Mesothelial cell of epicardium (in vitro differentiated cells): ENCODE measurements at places on chromosomes 5 and 9.

GRCh38 chr9:133587466-133587865 is 21.7 kb downstream of the FAM163B start:
- H3K27ac ChIP-seq: no peak overlapping the region
- H3K36me3 ChIP-seq: no peaks in the 10 kb centered on the region
- H3K27me3 ChIP-seq: peaks cover 3% of the 10 kb centered on the region
- no peak overlapping the region for H3K4me3 ChIP-seq
- DNase-seq: no peak
- H3K4me1 ChIP-seq: peaks cover 21% of the 10 kb centered on the region

DNA sequence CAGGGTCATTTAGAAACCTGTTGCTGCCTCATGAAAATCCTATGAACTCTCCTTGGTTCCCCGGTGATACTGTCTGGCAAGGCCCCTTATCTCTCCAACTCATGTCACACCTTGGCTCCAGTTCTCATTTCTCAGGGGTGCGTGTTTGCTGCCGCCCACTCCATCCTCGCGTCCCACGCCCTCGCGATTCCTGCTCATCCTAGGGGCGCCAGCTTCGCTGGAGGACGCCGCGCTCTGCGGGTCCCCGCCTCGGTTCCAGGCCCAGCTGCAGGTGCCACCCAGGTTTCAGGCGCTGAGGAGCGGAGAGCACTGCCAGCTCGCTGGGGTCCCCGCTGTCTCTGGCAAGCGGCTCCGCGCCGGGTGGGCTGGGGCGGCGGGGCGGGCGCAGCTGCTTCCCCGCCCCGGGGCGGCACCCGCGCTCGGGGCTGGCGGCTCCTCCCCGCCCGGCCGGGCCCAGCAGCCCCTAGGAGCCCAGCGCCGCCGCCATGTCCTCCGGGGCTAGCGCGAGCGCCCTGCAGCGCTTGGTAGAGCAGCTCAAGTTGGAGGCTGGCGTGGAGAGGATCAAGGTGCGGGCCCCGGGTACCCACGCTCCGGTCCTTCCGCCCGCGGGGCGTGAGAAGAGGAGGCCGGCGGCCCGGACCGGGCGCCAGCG is at the start of gene GNG10:
GNG10 (plus strand) TSS at position 456 of the 652 bp plus-strand sequence; CDS start at position 486, 30 bp downstream.
- H3K27me3 ChIP-seq: no peaks in the 10 kb centered on the region
- H3K4me1 ChIP-seq: peaks cover 21% of the 10 kb centered on the region
- peak within 1 kb of the TSS; percentile 85 for H3K27ac ChIP-seq
- H3K4me3 ChIP-seq: peak within 1 kb of the TSS; percentile 93
- no peaks in the 10 kb centered on the region for H3K36me3 ChIP-seq

- no peaks in the 10 kb centered on the region for H3K27me3 ChIP-seq
- DNase-seq: no peak
- no peak overlapping the region for H3K4me3 ChIP-seq
- H3K27ac ChIP-seq: peak overlapping the region; percentile 43
- peaks cover 30% of the 10 kb centered on the region for H3K4me1 ChIP-seq
- no peaks in the 10 kb centered on the region for H3K36me3 ChIP-seq
These were observed 69.3 kb downstream of the MAT2B start for GRCh38 chr5:163574472-163575440.

GRCh38 chr5:135013947-135014570 is 20.0 kb downstream of the PITX1 start:
- no peaks in the 10 kb centered on the region for H3K36me3 ChIP-seq
- no peak for DNase-seq
- H3K4me1 ChIP-seq: no peaks in the 10 kb centered on the region
- H3K27ac ChIP-seq: no peak overlapping the region
- H3K4me3 ChIP-seq: no peak overlapping the region
- peaks cover 6% of the 10 kb centered on the region for H3K27me3 ChIP-seq

GRCh38 chr5:62149879-62150278 is 156.1 kb upstream of the KIF2A start:
- no peaks in the 10 kb centered on the region for H3K36me3 ChIP-seq
- no peak overlapping the region for H3K27ac ChIP-seq
- H3K4me1 ChIP-seq: peaks cover 6% of the 10 kb centered on the region
- H3K4me3 ChIP-seq: no peak overlapping the region
- no peak for DNase-seq

GRCh38 chr5:24642022-24642421 is 2.8 kb downstream of the CDH10 start:
- H3K27ac ChIP-seq: peak overlapping the region; percentile 14
- peak overlapping the region; percentile 92 for H3K4me3 ChIP-seq
- H3K27me3 ChIP-seq: no peaks in the 10 kb centered on the region
- H3K4me1 ChIP-seq: peaks cover 57% of the 10 kb centered on the region

DNA sequence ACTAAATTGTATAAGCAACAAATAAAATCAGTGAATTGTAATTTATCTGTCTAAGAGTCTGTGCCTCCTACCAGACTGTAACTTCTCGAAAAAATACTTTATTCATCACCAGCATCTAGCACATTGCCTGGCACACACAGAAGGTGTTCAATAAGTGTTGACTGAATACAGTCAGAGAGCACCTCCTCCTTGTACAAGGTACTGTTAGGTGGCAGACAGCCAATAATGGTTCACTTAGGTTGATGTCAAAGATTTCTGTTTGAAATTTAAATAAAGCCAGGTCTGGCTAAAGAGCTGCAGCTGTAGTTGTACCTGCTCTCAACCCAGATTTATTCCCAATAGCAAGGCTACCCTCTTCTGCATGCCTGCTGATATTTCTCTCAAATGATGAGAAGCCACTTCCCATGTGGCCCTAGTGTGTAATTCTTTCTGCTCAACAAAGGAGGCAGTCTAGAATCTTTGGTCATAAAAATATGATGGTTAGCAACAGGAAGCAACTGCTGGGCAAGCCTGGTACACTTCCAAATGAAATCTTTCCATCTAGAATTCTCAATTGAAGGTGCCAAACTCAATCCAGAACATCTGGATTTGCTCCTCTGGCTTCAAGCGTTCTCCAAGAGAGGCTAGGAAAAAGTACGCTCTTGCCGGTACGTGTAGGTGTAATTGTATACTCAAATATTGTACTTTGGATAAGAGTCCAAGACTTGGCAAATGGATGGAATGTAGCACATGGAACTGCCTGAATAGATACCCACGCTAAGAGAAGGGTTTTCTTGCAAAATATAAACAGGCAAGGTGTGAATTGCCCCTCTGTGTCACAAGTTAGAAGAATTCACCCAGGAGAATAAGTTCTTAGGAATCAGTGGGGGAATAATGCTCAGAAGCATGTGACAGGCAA is 95.6 kb downstream of the NR6A1 start:
- H3K4me1 ChIP-seq: peaks cover 17% of the 10 kb centered on the region
- peak overlapping the region; percentile 19 for H3K27ac ChIP-seq
- peaks cover 7% of the 10 kb centered on the region for H3K36me3 ChIP-seq

- DNase-seq: no peak
- H3K36me3 ChIP-seq: no peaks in the 10 kb centered on the region
- H3K4me1 ChIP-seq: peaks cover 13% of the 10 kb centered on the region
These were observed 321.1 kb downstream of the ARRDC3 start for GRCh38 chr5:91061946-91062562.

- no peaks in the 10 kb centered on the region for H3K36me3 ChIP-seq
- no peak for DNase-seq
These were observed 44.7 kb upstream of the NDFIP1 start for GRCh38 chr5:142063878-142064331.

DNA sequence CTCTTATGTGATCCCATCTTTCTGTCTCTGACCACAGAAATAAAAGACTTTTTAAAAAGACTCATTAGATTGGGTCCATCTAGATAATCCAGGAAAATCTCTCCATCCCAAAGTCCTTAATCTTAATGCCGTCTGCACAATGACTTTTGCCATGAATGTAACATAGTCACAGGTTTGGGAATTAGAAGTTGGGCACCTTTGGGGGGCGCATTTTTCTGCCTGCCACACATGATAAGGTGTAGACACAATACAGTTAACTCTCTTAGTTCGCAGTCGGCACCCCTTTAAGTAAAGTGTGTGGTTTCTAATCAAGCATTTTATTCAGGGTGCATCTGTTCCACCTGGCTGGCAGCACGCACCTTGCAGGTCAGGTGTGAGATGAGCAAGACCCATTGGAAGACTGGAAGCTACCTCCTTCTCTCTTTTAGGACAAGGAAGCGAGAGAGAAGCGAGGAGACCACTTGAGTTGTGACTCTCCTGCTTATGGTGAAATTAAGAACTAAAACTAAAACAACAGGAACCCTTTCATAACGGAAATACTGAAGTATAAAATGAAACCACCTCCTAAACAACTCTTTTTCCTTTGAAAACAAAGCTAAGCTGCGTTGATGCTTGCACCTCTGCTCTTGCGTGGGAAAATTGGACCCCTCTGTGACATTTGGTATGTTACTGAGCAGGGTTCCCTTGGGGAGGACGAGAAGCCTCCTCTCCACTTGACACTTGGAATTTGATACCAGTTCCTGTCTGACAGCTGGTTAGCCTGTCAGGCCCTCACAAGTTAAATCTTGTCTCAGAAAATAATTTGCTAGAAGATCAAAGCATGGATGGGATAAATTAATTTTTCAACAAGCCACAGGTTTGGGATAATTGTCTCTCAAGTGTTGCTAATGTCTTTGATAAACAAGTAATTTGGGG is 304.6 kb upstream of the DMRT1 start:
- peak overlapping the region; percentile 78 for H3K27ac ChIP-seq
- peaks cover 57% of the 10 kb centered on the region for H3K4me1 ChIP-seq
- DNase-seq: no peak
- H3K36me3 ChIP-seq: peaks cover 22% of the 10 kb centered on the region
- H3K4me3 ChIP-seq: no peak overlapping the region
- no peaks in the 10 kb centered on the region for H3K27me3 ChIP-seq

- H3K36me3 ChIP-seq: peaks cover 8% of the 10 kb centered on the region
- no peaks in the 10 kb centered on the region for H3K4me1 ChIP-seq
- no peak overlapping the region for H3K4me3 ChIP-seq
- DNase-seq: no peak
- no peak overlapping the region for H3K27ac ChIP-seq
These were observed 494.4 kb upstream of the PTPRD start for GRCh38 chr9:11107196-11107595.

DNA sequence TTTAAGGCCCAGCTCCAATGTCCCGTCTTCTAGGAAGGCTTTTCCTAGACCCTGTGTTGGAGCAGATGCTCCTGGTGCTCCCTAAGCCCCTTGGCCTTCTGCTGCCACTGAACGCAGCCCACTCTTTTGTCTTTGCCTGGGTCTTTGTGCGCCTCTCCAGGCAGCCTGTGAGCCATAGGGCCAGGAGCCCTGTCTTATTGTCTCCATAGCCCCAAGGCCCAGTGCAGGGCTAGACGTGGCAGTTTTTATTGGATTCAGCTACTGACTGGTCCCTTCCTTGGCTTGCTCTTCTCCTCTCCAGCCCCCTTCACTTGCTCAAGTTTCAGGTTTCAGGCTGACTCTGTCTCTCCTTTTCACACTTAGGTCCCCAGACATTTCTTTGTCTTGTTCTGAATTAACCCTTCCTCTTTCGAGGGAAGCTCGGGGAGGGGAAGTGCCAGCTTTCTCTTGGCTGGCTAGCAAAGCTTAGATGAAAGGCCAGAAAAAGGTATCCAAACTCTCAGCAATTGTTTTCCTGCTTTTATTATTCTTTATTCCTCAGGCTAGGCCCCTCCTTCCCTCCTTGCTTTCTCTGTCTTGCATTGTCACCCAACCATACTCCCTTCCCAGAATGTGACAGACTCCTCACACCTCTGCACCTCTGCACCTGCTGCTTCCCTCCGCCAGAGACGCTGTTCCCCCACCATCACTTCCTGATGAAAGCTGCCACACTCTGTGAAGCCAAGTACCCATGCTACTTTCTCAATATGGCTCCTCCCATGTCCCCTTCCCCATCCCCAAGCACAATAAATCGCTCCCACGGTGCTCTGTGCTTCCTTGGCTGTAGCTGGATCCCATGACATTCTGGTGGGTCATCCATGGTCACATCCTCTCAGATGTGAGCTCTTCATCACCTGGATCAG is 101.6 kb upstream of the CPEB4 start:
- H3K27ac ChIP-seq: no peak overlapping the region
- H3K4me1 ChIP-seq: peaks cover 16% of the 10 kb centered on the region

- no peak overlapping the region for H3K27ac ChIP-seq
- no peaks in the 10 kb centered on the region for H3K36me3 ChIP-seq
- H3K4me1 ChIP-seq: no peaks in the 10 kb centered on the region
These were observed 189.8 kb downstream of the MTRR start for GRCh38 chr5:8058616-8059190.

GRCh38 chr5:54007827-54008777 is 302.3 kb downstream of the ARL15 start:
- DNase-seq: no peak
- H3K4me1 ChIP-seq: peaks cover 17% of the 10 kb centered on the region
- no peak overlapping the region for H3K4me3 ChIP-seq

DNA sequence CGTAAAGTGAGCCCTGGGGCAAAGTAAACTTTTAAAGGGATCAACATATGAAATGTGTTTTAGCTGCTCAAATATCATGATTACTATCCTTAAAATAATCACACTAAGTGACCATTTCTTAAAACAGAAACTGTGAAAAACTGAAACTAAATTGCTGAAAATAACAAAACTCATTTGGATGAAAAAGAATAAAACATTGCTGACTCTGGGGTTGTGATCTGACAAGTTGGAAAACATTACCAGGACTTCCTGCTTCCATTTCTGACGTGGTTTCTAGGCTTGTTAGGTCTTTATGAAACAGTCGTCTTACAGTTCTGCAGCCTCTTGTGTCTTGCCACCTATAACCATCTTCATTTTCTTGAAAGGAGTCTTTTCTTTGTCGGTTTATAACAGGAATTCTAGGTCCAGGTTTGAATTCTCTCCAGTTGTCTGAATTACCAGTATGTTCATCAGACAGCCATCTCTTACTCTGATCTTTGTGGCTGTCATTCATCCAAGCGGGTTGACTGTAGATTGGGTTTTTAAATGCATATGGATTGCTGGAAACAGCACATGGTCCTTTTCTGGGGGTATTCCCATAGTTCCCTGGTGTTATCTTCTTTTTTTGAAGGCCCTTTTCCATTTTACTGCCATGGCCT is 1.7 kb downstream of the TUT7 start:
- H3K27me3 ChIP-seq: no peaks in the 10 kb centered on the region
- peaks cover 34% of the 10 kb centered on the region for H3K4me1 ChIP-seq

- no peak overlapping the region for H3K4me3 ChIP-seq
- no peak for DNase-seq
- no peaks in the 10 kb centered on the region for H3K27me3 ChIP-seq
- H3K4me1 ChIP-seq: peaks cover 3% of the 10 kb centered on the region
- H3K27ac ChIP-seq: no peak overlapping the region
These were observed 83.1 kb upstream of the GLRA1 start for GRCh38 chr5:152007653-152008335.

DNA sequence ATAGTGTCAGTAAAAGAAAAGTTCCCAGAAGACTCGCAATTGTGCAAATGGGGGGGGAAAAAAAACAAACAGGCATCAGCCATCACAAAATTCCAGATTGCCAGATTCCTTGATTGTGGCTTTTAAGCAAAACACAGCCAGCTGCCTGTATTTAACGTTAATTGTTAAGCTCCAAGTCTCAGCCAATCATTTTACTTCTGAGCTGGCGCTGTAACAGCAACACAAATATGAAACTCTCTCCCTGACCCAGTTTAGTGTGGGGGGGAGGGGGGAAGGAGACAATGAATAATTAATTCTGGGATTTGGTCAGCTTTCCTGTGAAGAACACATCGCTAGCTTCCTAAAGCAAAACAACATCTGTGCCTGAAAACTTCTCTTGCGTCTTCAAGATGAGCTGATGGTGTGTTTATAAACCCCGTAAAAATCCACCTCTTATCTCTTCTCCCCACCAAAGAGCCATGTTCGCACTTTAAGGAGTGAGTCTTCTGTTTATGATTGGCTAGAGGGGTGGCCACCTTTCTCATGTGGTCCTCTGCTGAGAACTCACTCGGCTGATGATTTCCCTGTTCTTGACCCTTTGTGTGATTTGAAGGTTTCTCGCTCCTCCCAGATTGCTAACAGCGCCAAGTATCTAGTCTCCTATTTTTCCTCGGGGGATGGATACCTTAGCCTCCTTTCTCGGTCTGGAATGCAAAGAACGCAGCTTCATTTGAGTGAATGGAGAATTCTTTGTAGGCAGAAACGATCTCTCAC is 160.2 kb upstream of the DAPK1 start:
- H3K27me3 ChIP-seq: no peaks in the 10 kb centered on the region
- peak overlapping the region; percentile 97 for H3K27ac ChIP-seq
- peak overlapping the region; percentile 84 for H3K4me3 ChIP-seq
- no peaks in the 10 kb centered on the region for H3K36me3 ChIP-seq
